ENCODE measurements at places on chromosomes 2 and 18. TPM values are rescaled to one million over a fixed set of nuclear protein-coding genes. Genes with fewer than 3 reads are reported as not detected.

DNA sequence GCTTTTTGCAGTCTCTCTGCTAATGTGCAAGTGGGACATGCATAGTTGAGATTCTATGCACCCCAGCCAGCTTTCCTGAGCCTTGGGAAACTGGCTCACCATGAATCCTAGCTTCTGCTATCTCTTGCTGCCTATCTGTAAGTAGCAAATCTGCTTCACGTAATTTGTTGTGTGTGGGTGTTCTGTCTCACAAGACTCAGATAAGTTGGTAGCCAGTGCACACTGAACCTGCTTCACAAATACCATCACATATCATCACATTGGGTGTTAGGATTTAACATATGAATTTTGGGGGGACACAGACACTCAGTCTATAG is 13.9 kb upstream of the VRK2 start:
- DNase-seq: no peak
- H3K36me3 ChIP-seq: no peaks in the 10 kb centered on the region
- no peaks in the 10 kb centered on the region for H3K4me1 ChIP-seq
- no peaks in the 10 kb centered on the region for H3K27me3 ChIP-seq
- H3K4me3 ChIP-seq: no peak overlapping the region

DNA sequence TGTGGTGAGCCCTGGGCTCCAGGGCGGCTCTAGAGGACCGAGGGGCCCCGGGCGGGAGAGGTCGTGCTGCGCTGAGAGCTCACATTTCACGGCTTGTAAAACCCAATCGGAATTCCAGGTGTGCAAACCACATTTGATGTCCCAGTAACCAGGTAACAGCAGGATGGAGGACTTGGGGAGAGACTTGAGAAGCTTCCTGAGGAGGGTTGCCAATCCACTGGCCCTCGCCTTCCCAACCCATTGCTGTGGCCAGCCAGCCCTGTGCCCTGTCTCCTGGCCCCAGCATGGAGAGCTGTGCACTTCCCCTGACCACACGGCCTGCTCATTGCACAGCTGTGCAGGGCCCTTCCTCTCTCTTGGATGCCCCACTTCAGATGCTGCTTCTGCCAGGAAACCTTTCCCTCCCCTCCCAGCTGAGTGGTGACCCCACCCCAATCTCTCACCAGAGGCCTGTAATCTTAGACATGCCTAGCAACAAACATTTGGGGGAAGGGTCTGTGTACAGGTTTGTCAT is 39.6 kb downstream of the ASB1 start:
- no peak for DNase-seq
- no peaks in the 10 kb centered on the region for H3K4me1 ChIP-seq
- H3K4me3 ChIP-seq: no peak overlapping the region
- H3K27me3 ChIP-seq: no peaks in the 10 kb centered on the region
- no peak overlapping the region for H3K27ac ChIP-seq
- H3K36me3 ChIP-seq: no peaks in the 10 kb centered on the region

DNA sequence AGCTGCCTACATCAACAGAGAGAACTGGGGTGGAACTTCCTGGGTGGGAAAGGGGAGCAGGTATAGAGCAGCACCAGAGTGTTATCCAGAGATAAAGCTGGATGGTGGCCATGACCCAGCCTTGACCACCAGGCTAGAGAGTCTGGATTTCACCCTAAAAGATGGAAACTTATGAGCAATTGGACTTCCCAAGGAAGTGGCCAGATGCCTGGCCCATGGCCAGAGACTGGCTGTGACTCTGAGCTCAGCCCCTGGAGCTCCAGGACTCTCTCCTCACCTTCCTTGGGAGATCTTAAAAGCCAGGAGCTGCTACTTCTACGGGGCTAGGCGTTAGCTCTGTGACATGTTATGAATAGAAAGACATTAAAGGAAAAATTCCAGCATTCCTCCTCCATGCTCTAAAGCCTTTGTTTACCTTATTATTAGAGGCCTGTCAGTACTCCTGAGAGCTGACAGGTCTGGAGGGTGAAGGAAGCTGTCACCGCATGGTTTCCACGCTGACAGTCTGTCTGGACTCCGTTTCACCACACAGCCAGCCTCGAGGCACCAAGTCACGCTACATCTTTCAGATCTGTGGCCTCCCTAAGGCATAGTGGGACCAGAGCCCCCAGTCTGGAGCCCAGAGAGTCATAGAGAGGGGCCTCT is 260.0 kb upstream of the SIX2 start:
- no peaks in the 10 kb centered on the region for H3K36me3 ChIP-seq
- H3K4me1 ChIP-seq: peaks cover 15% of the 10 kb centered on the region
- DNase-seq: no peak
- no peaks in the 10 kb centered on the region for H3K27me3 ChIP-seq

GRCh38 chr2:109279243-109279860 is 150.3 kb downstream of the SH3RF3 start:
- no peak for DNase-seq
- H3K36me3 ChIP-seq: no peaks in the 10 kb centered on the region
- H3K27me3 ChIP-seq: no peaks in the 10 kb centered on the region
- H3K27ac ChIP-seq: no peak overlapping the region
- H3K4me3 ChIP-seq: no peak overlapping the region
- H3K4me1 ChIP-seq: no peaks in the 10 kb centered on the region

GRCh38 chr2:153717060-153717459 is 154.7 kb upstream of the GALNT13 start:
- H3K4me1 ChIP-seq: no peaks in the 10 kb centered on the region
- no peaks in the 10 kb centered on the region for H3K36me3 ChIP-seq
- no peak for DNase-seq
- H3K27ac ChIP-seq: no peak overlapping the region
- no peaks in the 10 kb centered on the region for H3K27me3 ChIP-seq

The MREG gene
- 2.6 TPM for total RNA-seq

The SNTG2 gene
- total RNA-seq: not detected

The RETREG2 gene
- total RNA-seq: 48.5 TPM

The INPP4A gene
- 8.0 TPM for total RNA-seq

The ADD2 gene
- total RNA-seq: 0.14 TPM

The ACOXL gene
- not detected for total RNA-seq
